ENCODE measurements at places on chromosomes 1 and 21.

- DNase-seq: no peak
These were observed 12.4 kb upstream of the ATP1A1 start for GRCh38 chr1:116360429-116361173.

GRCh38 chr1:109201123-109201703 is 12.5 kb upstream of the SARS1 start:
- DNase-seq: peak; percentile 59

GRCh38 chr1:17798799-17799382 is 43.8 kb downstream of the ACTL8 start:
- no peak for DNase-seq

DNA sequence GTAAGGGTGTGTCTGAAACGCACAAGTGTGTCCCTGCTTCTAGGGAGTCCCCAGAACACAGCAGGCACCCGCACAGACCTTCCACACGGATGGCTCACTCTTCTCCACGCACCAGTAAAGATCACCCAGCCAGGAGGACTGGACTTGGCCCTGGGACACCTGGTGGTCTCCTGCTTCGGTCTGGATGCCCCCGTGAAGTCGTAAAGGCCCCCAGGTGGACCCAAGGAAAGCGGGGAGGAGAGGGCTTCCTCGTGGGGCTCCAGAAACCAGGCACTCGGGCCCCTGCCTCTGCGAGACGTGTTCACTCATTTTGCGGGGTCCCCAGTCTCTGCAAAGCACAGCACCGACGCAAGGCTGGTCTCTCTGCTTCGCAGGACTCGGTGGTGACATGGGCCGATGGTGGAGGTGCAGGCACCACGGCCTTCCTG is 20.2 kb upstream of the COL6A2 start:
- DNase-seq: no peak

- no peak for DNase-seq
These were observed 36.7 kb upstream of the WASF2 start for GRCh38 chr1:27526569-27527222.

DNA sequence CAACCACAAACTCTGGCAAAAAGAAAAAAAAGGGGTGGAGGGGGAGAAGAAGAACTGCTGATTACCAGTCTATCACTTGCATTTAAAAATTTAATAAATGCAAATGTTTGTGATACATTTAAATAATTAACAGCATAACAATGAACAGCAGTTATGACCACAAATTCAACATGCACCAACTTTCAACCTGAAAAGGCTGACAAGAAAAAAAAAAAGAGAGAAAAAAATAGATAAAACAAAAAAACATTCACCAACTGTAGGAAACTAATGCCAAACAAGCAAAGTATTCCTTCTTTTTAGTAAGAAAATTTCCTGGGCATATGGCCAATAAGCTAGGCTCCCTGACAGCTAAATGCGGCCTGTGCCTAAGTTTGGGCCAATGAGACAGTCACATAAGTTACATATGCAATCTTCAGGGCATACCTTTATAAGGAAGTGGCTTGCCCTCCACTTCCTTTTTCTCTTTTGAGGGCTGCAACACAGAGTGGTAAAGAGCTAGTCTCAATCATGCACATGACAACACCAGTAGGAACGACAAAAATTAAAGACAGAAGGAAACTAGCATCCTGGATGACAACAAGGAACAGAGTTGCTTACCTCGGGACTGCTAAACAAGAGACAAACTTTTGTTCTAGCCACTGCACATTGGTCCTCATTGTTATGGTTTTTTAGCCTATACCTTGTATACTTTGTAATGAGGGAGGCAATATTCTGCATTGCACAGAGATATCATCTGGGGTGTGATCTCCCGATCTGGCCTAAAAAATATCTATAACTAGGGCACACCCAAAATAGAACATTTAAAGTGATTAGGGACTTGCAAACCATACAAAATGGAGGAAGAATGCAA is 24.2 kb upstream of the PHTF1 start:
- peak; percentile 66 for DNase-seq

DNA sequence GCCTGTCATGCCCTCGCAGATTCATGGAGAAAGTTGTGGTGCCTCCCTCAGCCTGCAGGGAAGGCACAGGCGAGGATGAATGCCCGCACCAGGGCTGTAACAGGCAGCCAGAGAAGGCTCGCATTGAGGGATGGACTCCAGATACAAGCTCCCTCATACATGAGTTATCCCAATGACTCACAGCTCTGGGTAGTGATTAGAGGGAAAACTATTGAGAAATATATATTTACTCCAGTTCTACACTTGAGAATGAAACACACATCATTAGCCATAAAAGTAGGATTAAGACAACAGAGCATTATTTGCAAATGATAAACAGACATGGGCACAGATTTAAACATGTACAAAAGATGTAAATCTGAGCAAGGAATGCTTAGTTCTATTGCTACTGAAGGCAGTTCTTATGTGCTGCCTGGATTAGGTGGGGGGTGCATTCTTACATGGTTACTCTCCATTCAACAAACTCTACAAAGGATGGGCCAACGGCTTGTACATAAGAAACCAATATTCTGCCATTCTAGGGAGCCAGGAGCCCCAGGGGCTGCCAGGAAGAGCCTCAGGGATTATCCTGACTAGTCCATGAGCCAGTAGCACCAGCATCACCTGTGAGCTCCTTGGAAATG is 97.9 kb downstream of the CSMD2 start:
- no peak for DNase-seq

GRCh38 chr1:112396653-112397471 is 848 bp downstream of the CTTNBP2NL start:
- DNase-seq: peak; percentile 64

GRCh38 chr1:19416921-19417470 is 68.3 kb downstream of the CAPZB start:
- no peak for DNase-seq

GRCh38 chr1:98565951-98566350 is 95.6 kb upstream of the SNX7 start:
- no peak for DNase-seq

GRCh38 chr1:38776466-38777065 is 83.0 kb downstream of the RRAGC start:
- DNase-seq: no peak

DNA sequence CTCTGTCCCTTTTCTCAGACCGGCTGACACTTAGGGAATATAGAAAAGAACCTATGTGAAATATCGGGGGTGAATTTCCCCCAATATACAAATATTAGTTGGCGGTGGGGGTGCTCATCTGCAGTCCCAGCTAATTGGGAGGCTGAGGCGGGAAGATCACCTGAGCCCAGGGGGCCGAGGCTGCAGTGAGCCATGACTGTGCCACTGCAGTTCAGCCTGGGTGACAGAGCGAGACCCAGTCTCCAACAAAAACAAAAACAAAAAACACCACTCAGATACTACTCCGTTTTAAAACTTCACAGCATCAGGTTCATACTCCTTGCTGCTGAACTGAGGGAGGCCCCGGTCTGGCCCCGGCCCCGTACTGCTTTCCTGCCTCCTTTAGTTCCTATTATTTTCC is 5.9 kb upstream of the EXOSC10 start:
- DNase-seq: no peak

GRCh38 chr1:157776971-157777391 is at the start of gene FCRL2:
Gene FCRL2, minus strand, starts transcription at chr1:157777132. Its CDS starts 59 bp downstream, at chr1:157777073.
- no peak for DNase-seq

DNA sequence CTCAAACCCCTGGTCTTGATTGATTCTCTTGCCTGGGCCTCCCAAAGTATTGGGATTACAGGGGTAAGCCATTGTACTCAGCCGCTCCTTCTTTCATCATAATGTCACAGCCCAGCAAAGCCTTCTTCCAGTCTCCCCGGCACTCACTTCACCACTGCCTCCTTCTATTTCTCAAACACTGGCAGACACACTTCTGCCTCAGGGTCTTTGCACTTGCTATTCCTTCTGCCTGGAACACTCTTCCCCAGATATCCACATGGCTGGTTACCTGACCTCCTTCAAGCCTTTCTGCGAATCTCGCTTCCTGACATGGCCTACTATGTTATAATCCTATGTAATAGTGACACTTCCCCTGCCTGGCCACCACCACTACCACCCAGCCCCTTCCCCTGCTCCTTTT is 7.2 kb upstream of the SLC9A1 start:
- DNase-seq: no peak

DNA sequence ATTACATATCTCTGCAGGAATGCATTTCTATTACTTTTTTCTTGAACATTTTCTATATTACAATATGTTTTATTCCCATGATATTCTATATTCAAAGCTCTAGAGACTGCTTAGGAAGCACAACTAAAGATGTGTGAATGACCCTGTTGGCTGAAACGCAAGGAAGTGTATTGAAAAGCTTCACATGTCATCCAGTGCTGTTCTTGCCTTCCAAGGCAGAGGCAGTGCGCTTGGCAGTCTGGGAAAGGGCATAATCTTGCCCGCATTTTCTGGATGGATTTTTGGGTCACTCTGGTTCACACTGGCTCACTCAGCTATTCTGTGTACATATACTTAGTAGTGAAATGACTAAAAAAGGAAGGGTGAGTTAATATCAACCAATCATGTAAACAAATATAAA is 262.4 kb downstream of the PTPRC start:
- DNase-seq: no peak

- DNase-seq: no peak
These were observed 2.1 kb downstream of the POU3F1 start for GRCh38 chr1:38044221-38045215.

DNA sequence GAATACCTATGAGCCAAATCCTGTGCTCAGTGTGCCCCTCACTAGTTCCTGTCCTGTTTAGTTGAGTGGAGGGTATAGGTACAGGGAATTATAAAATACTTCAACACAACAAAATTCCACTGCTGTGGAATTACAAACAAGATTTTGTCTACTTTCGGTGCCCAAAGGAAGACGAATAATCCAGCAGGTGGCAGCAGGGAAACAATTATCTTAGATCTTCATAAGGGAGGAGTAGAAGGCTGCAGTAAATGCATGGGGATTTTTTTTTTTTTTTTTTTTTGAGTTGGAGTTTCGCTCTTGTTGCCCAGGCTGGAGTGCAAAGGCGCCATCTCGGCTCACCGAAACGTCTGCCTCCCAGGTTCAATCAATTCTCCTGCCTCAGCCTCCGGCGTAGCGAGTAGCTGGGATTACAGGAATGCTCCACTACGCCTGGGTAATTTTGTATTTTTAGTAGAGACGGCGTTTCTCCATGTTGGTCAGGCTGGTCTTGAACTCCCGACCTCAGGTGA is 2.0 kb upstream of the PIP5K1A start:
- DNase-seq: peak; percentile 89

- DNase-seq: no peak
These were observed 78.1 kb upstream of the CSF3R start for GRCh38 chr1:36560621-36561360.

- no peak for DNase-seq
These were observed 7.4 kb upstream of the HYI start for GRCh38 chr1:43460988-43461693.

DNA sequence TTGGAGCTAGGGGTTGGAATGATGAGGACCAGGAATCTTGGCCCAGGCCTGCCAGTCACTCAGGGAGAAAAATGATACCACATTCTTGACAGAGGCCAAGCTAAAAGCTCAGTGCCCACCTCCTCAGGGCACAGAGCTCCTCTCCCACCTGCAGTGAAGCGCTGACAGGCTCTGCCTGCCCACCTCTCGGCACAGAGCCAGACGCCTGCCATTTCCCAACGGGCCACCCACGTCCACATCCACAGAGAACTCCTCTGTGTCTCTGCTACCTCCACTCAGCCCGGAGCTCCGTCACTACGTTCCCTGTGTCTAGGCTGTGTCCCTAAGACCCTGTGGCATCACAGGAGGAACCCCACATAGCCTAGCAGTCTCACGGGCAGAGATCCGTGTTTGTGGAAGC is 60.8 kb downstream of the MRPL37 start:
- no peak for DNase-seq

DNA sequence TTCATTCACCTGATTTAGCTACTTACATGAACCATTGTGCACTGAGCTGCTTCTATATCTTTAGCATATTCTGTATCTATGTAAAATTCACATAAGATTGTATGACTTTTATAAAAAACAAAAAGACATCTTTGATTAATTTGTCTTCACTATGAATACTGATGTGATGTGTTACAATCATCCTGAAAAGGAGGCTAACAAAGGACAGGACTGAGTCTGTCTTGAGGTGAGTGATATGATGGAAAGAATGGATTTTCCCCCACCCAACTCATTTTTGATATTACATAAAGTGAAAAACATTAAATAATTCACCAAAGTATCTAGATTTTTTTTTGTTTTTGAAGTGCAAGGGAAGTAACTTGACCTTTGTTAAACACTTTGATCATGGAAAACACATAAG is 9.8 kb downstream of the PTPRC start:
- DNase-seq: no peak

- DNase-seq: no peak
These were observed 821 bp downstream of the MASP2 start for GRCh38 chr1:11046270-11046566.

- no peak for DNase-seq
These were observed 1496.4 kb downstream of the MRPL39 start for GRCh38 chr21:24110846-24111245.

DNA sequence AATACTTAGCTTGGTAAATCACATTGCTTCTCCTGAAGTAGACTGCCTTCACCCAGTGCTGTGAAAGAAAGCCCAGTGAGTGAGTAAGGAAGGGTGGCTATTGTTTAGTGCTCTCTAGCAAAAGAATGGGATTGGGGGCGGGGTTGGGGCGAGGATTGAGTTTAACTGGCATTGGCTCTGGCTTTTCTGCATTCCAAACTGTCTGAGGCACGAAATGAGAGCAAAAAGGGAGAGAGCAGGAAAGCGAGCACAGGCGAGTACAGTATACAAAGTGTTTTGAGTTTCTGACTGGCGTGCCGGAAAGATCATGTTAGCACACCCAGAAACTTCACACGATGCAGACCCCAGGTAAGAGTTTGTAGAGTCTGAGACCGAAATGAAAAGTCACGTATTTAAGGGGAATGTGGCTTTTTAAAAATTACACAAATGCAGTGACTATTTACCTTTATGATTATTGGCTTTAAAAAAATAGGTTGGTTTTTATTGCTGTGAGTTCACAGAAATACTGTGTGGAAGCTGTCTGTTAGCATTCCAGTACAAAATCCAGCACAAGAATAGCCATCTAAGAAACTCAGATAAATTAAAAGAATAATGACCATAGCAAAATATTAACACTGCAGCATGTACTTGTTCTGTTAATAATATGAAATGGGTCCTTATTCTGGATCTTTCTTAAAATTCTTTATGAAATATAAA is 155.4 kb downstream of the CLEC20A start:
- DNase-seq: peak; percentile 83

DNA sequence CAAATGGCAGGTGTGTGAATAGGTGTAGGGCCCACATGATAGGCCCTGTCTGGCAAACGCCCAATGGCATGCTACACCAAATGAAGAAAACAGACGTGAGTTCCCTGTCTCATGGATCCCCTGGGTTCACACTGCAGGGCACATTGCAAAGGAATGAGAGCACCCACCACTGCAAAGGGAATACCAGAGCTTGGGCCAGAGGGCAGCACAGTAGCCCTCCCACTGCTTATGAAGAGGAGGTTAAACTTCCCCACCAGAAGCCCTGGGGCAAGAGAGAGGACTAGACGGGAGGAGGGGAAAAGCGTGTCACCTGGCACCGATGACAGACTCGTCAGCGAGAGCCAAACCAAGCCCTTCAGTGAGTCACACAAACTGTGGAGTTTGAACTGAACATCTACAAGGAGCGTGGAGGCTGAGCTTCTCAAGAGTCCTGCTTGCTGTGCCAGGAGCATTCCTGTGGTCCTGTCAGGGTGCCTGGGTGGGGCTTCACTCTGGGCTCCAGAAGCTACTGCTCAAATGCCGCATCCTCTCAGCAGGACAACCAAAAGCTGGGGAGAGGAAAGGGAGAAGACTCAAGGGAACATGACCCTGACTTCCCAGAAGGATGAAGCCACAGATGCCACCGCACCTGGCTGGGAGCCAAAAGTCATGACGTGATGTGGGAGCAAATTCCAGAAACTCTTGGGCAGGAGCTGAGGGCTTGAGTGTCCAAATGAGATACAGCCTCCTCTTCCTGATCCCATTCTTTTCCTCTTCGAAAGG is 61.1 kb downstream of the TOMM20 start:
- DNase-seq: peak; percentile 90

Measured in colonic mucosa (tissue), 4 donors.